ENCODE measurements at places on chromosomes 2 and 18.

GRCh38 chr18:31223371-31223770, 60.7 kb upstream of the DSC1 start:
- no peak for DNase-seq

- no peak for DNase-seq
Observed at GRCh38 chr18:31973929-31974546, 31.1 kb upstream of the TRAPPC8 start.

DNA sequence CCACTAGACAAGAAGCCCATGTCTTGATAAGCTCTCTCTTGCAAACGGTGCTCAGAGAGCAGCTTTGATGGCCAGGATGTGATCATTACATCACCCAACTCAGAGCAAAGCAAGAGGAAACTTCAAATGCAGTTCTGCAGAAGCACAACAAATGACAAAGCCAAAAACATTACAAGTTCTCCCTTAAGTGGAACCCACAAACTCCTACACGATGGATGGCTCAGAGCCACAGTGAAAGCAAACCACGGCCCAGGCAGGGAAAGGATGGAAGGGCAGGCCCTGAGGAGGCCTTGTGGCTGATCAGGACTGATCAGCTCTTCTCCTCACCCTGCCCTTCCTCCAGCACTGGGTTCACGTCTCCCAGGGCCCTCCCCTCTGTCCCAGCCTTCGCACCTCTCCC, 326.4 kb downstream of the EIPR1 start:
- DNase-seq: no peak

DNA sequence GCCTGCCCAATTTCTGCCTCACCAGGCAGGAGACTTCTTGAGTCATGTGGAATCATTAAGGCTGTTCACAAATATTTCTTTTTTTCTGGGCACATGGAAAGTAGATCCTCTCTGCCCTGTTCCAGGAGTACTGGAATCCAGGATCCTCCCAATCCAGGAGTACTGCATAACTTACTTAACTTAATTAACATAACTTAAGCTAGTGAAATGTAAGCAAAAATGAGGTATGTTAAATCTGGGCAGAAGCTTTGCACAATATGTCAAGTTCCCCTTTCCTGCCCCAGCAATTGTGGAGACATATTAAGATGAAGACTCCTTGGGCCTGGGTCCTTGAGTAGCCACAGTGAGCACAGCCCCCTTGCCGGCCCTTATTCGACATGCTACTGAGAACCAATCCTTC, 3.2 kb downstream of the CD207 start:
- DNase-seq: no peak

- DNase-seq: peak; percentile 77
Observed at GRCh38 chr2:102489646-102490045, 16.6 kb downstream of the SLC9A4 start.

DNA sequence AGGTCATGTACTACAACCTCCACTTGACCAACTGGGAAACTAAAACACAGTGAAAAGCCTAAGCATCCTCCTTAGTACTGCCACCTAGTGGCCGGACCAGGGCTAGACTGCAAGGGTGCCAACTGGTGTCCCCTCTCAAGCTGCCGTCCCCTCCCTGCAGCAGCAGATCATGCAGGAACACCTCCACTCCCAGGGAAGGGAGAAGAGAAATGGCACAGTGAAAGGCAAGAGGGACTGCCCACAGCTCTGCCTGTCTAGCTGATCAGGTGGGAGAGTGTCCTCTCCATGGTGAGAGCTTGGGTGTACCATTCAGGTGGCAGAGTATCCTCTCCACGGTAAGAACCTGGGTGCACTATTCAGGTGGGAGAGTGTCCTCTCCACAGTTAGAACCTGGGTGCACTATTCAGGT, 78.1 kb downstream of the AAK1 start:
- peak; percentile 79 for DNase-seq

DNA sequence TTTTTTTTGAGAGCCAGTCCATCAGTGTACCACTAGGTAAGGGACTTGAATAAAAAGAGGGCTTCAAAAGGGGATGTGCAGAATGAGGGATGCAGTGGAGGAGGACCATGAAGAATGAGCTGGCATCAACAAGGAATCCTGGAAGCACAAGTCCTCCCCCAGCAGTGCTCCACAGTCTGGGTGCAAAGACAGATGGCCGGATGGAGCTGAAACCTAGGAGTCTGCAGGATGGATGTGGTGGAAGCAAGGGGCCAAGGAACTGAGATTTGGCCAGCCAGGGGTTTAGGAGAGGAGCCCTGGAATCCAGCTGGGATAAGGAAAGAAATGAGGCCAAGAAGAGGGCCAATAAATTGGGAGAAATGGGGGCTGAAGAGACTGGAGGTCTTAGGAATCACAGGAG, 51.8 kb upstream of the RAB6C start:
- DNase-seq: no peak

DNA sequence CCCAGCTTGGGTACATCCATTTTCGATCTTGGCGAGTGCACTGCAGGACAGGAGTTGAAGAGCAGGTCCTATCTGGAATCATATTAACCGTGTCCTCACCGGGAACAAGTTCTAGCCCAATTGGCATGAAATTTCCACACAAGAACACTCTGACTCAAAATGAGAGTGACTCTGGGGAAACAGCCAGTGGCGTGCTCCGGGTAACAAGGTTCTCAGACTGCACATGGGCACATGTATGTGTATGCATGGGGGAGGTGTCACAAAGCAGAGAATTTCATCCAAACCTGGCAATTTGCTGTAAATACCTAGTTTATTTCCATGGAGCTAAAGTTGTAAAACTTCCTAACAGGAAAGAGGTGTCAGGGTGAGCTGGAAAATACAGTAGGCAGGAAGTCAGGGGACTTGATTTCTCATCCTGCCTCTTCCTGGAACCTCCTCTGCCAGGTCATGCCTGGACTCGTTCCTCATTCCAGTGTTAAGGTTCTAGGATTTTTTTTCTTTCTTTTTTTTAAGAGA, 1.7 kb downstream of the TUBB6 start:
- no peak for DNase-seq

DNA sequence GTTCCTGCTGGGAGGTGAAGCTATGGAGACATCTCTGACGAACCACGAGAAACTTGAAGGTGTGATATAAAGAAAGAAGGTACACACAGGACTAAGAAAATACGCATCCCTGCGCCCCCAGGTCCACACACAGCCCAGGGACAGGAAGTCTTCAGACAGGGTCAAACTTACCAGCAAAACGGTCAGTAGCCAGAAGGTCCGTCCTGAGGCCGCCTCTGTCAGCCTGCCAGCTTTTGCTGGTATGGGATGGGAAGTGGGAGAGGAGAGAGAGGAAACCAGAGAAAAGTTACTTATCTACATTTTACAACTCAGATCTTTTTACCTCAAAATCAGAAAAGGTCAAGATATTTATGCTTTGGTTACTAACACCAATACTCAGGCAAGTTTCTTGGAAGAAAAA, 47.2 kb downstream of the HDLBP start:
- DNase-seq: no peak

GRCh38 chr2:101533561-101534148, 58.7 kb upstream of the RFX8 start:
- no peak for DNase-seq

DNA sequence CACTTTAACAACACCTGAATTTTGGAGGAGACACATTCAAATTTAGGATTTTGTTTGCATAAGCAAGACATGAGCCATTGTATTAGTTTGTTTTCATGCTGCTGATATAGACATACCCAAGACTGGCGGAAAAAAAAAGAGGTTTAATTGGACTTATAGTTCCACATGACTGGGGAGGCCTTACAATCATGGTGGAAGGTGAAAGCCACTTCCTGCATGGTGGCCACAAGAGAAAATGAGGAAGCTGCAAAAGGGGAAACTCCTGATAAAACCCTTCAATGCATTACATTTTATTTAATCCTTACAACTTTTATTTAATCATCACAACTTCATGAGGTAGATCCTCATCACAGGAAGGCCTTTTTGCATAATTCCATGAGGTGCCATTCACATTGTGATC, 242.0 kb upstream of the STON1 start:
- peak; percentile 90 for DNase-seq

GRCh38 chr2:48993576-48993975, 160.7 kb downstream of the FSHR start:
- no peak for DNase-seq

DNA sequence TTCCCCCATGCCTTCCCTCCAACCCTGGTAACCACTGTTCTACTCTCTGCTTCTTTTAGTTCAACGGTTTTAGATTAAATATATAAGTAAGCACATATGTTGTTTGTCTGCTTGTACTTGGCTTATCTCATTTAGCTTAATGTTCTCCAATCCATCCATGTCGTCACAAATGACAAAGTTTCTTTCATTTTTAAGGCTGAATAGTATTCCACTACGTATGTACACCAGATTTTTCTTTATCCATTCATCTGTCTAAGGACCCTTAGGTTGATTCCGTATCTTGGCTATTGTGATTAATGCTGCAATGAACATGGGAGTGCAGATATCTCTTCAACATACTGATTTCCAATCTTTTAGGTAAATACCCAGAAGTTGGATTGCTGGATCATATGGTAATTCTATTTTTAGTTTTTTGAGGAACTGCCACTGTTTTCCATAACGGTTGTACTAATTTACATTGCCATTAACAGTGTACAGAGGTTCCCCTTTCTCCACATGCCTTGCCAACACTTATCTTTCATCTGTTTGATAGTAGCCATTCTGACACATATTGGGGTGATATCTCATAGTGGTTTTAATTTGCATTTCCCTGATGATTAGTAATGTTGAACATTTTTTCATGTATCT, 8.1 kb downstream of the ASB3 start:
- peak; percentile 49 for DNase-seq

DNA sequence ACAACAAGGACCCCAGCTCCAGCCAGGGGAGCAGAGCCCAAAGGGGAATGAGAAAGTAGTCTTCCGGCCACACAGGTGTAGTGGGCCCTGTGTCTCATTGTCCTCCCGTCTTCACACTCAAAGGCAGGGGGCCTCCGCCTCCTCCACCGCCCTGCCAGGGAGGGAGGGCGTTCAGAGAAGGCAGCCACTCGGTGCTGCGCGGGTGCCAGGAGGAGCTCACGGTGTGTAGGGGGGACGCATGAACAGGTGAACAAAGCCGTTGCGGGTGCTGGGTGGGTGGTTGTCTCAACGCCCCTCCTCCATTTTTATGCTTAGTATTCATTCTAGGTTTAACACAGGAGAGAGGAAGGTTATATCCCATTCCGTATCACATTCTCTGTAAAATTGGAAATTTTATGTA, 36.7 kb downstream of the SH3BP4 start:
- DNase-seq: no peak

- peak; percentile 29 for DNase-seq
Observed at GRCh38 chr2:44942304-44943030, 965 bp downstream of the SIX3 start.

- peak; percentile 10 for DNase-seq
Observed at GRCh38 chr2:239160226-239161143, 240.3 kb downstream of the HDAC4 start.

DNA sequence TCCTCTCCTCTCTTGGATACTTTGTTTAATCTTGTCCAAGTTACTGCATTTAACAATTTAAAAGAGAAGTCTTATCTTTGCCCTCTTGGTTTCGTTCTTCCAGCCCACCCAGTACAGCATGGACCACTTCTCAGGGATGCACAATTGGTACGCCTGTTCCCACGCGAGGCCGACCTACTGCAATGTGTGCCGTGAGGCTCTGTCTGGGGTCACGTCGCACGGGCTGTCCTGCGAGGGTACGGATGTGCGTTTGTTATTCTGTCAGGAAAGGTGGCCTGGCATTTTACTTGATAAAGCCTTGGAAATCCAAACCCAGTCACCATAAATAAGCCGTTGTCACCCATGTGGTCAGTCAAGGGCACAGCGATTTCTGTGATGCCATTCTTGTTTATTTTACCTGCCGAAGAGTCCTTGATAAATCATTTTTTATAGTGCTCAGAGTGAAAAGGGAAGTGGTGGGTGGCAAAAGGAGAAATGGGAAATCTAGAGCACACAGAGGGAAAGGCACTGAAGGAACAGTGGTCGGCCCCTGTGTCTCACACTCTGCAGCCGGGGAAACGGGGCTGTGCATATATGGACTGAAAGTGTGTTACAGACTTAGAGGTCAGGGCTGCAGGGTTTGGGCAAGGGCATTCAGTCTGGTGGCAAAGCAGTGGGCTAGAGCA, 80.5 kb downstream of the DGKD start:
- no peak for DNase-seq

GRCh38 chr2:239149501-239149900, 251.3 kb downstream of the HDAC4 start:
- no peak for DNase-seq

DNA sequence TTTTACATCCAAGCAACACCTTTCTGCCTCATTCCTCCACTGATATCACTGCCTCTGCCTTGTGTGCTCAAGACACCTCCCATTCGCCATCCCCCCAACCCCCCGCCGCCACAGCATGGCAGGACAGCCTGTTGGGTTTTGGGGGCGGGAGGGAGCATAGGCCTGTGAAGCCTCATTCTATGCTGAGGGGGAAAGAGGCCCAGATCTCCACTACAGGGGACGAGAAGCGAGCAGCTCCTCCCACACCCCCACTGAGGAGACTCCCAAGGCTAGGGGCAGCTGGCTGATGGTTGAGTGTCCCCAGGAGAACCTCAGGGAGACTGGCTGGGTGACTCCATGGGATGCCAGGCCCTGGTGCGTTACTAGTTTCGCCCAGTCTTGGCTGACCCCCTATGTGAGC, 214.3 kb upstream of the SIX2 start:
- no peak for DNase-seq

GRCh38 chr2:30178618-30179434, 32.0 kb downstream of the YPEL5 start:
- DNase-seq: no peak

DNA sequence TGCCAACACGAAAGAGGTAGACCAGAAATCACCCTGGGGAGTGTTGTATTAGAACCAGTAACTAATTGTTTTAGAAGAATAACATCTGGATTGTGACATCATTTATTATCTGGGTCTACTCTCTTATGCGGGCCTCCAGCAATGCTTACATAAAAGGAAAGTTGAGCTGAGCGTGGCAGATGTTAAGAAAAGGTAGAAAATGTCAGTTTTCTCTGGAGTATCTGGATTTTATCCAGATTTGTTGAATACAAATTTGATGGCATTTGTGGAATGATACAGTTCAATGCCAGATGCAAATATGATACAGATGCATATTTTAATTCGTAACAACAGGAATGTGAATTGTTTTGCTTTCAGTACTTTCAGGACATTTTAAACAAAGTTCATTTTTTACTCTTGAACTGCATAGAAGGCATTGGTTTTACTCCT, 90.3 kb downstream of the PRPF40A start:
- DNase-seq: no peak

GRCh38 chr2:24382363-24383073, 22.2 kb upstream of the ITSN2 start:
- peak; percentile 79 for DNase-seq

GRCh38 chr18:24095976-24096375, 42.9 kb upstream of the CABYR start:
- DNase-seq: no peak

GRCh38 chr2:25381502-25381901, 39.8 kb upstream of the DNMT3A start:
- no peak for DNase-seq

- DNase-seq: peak; percentile 34
Observed at GRCh38 chr2:191611614-191612013, 66.3 kb upstream of the NABP1 start.

GRCh38 chr2:186603286-186603685, 13.4 kb downstream of the ITGAV start:
- DNase-seq: no peak

Data from NB4 (cell line).